Stimulated activated CD8-positive, alpha-beta memory T cell treated with anti-CD3 and anti-CD28 coated beads, Interleukin-15, amount 100 ng/mL, for 24 hours (primary cell): ENCODE measurements at places on chromosomes 2 and 18.

GRCh38 chr18:48534364-48534763, 4.5 kb upstream of the CTIF start:
- no peak for DNase-seq

DNA sequence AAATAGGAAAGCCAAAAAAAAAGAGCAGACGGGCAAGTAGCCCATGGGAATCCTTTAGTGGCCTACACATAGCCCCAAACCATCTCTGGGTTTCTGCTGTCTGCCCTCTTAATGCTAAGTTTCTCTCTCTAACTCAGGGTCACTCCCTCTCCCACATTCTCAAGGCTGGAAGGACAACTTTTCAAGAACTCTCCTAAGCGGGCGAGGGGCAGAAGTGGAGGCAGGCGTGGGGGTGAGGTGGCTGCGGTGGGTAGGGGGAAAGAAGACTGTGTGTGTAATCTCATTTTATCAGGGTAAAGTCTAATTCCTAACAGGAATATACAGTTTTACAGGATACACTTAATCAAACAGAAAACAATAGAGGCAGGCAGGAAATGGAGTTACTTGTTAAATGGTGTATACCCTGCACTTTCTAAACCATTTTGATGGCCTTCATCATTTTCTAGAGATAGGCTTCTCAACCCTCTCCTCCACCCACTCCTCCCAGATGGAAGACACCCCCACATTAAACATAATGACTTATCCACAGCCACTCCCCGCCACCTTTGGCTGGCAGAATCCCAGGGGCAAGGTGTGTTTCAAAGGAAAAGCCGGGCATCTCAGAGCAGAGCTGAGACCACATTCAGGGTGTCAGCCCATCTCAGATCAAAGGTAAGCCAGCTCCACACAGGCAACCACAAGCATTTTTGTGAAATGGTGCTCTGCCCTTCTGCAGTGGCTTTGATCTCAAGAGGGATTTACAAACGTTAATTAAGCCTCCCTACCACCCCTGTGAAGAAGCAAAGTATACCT, 6.8 kb downstream of the SMAD7 start:
- no peak for DNase-seq

- DNase-seq, result no peak
Observed at GRCh38 chr18:26794230-26795101, 71.0 kb downstream of the AQP4 start.

GRCh38 chr2:221285148-221285547, 287.0 kb downstream of the EPHA4 start:
- no peak for DNase-seq

DNA sequence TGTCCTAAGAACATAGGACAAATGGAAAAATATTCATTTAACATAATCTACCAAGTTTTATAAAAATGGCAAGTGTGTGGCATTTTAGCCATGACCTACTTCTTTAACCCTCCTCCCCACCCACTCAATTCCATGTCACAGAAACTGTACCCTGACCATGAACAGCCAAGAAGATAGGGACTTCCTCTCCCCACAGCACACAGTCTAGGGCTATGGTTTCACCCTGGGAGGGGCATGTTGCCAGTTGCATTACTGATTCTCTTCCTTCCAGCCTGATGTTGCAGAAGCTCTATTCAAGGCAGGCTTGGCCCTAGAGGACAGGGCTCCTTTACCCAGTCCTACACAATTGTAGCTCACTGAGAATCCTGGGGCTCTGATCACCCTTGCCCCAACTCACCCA, 153.6 kb upstream of the KLF7 start:
- DNase-seq, result no peak

- no peak for DNase-seq
Observed at GRCh38 chr2:230325316-230326243, 1.4 kb upstream of the SP140L start.
